ENCODE measurements at places on chromosomes 4 and X.

GRCh38 chrX:47578692-47579091 is 3.5 kb upstream of the TIMP1 start:
- DNase-seq = no peak

DNA sequence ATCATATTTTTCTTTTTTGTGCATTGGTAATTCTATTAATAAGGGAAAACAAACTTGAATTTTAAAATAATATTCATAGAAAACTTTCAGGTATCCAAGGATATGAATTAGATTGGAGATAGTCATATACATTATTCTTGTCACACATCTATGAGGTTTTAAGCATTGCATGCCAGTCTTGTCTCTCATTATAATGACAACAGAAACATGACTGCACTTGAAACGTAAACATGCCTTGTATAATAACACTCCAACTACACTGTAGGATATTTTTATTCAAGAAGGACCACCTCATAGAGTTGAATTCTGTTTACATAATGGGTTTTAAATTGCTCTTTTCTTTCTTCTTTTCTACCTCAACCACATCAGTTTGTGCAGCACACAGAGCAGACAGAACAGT is 104.5 kb downstream of the DCAF8L2 start:
- DNase-seq = no peak

- DNase-seq = no peak
These were observed 30.6 kb upstream of the IL9R start for GRCh38 chrX:155966876-155967275.

DNA sequence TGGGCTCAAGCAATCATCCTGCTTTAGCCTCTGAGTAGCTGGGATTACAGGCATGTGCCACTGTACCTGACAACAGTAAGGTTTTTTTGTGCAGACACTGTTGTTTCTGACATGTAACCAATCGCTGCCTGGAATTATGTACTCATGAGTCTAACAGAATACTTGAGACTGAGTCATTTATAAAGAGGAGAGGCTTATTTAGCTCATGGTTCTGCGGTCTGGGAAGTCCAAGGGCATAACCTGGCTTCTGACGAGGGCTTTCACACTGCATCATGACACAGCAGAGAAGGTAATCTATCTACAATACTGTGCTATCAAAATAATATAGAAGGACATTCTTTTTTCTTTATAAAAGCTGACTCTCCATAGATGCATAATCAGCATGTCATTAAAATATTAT is 115.5 kb upstream of the STOX2 start:
- no peak for DNase-seq

- no peak for DNase-seq
These were observed 262.8 kb upstream of the VCX start for GRCh38 chrX:7580127-7580526.

DNA sequence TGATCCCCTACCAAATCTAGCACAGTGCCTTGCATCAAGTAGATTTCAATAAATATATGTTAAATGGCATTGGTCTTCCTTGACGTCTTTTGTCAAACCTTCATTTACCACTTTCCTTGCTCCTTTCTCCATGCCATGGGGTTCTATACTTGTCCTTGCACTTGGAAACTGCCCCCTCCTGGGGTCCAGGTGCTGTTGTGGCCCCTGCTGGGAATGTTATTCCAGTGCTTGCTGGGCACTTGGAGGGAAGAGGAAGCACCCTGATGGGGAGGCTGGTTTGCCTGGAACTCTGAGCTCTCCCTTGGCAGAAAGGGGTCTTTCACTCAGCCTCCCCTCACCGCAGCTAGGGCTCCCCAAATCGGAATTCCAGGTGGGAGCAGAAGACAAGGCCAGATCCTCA is 18.9 kb downstream of the ZNF275 start:
- no peak for DNase-seq

DNA sequence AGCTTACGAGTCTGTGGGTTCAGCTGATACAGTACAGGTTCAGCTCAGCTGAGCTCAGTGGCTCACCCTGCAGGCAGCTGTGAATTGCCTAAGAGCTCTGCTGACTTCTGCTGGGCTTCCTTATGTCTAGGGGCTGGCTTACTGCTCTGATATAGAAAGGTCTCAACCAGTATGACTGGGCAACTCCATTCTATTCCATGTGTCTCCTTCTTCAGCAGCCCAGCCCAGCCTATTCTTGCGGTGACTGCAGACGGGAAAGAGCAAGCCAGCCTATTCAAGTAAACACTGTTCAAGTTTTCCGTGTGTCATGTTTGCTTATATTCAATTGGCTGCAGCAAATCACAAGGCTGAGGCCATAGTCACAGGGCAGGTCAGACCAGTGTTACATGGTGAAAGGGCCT is 615.4 kb upstream of the ZFP42 start:
- no peak for DNase-seq

- no peak for DNase-seq
These were observed 23.8 kb downstream of the MSL3 start for GRCh38 chrX:11781734-11782370.

DNA sequence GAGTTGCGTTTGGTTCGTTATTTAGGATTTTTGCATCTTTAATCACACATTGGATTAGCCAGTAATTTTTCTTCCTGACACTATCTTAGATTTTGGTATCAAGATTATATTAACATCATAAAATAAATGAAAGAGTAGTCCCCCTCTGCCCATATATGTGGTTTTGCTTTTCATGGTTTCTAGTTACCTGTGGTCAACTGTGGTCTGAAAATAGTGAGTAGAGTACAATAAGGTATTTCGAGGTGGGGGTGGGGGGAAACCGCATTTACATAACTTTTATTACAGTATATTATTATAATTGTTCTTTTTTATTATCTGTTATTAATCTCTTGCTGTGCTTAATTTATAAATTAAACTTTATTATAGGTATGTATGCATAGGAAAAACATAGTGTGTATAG is 152.4 kb downstream of the STIM2 start:
- DNase-seq = no peak

DNA sequence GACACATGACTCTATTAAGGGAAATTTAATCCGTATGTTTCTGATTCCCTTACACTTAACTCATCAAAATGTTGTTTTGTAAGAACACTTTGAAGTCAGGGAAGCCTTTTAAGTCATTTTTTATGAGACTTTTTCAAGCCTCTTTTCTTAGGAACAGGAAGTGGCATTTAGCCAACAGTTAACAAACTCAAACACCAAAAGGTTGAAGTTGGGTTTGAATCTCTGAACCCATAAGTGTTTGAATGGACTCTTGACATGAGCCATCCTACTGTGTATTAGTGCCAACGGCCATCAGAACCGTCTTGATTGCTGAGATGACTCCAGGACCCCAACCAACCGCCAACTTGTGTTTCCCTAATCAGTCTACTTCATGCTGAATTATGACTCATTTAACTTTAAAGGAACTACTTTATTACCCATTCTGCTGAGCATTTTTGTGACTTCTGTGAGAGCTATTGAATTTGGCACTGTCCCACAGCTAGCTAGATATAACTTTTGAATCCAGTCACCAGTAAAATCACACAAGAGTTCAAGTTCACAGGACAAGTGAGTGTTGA is 209.1 kb upstream of the FAT1 start:
- DNase-seq = no peak

DNA sequence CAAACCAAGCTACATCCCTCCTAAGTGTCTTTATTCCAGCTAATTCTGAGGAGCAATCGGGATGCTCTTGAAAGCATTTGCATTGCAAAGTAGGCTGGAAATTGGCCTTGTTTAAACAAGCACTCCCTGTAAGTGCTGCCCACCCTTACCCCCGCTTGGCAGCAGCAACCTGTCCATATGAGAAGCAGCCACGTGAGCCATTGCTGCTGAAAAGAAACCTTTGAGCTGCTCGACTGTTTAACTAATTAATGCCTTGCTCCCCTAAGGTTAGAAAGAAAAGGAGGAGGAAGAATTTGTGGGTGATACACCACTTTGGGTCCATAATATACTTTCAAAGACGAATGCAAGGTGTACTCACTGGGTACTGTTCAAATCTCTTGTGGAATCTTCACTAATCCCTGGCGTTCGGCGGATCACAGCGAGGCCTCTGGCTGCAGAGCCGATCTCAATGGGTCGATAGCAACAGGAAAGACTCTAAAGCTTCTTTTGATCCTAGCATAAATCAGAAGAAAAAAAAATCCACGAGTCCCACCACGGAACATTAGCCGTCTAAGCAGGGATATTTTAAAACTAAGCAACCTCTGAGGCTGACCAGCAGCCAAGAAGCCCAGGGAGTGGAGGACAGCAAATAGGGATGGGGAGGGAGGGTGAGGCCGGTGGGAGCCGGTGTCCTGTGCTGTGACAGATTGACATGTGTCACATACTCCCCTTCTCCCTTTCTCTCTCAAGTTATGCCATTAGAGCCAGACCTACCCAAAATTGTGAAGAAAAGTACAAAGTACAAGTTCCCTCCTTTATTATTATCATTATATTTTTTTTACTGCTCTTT is 37.2 kb upstream of the MGST2 start:
- DNase-seq = no peak

DNA sequence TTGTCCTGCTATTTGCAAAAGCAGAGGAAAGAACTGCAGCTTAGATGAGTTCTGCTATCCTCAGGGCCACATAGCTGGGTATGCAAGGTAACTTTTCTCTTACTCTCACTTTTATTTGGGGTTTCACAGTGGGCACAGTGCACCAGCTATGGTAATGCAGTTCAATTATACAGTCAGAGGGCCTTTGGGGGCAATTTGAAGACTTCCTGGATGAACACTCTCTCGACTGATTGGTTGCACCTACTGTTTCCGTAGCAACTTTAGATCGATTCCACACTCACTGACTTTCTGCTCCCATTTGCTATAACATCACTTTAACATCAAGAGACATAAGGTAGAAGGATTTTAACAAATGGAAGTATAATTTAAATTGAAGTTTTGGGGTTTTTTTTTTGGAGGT is 128.6 kb downstream of the SLC39A8 start:
- DNase-seq = no peak

DNA sequence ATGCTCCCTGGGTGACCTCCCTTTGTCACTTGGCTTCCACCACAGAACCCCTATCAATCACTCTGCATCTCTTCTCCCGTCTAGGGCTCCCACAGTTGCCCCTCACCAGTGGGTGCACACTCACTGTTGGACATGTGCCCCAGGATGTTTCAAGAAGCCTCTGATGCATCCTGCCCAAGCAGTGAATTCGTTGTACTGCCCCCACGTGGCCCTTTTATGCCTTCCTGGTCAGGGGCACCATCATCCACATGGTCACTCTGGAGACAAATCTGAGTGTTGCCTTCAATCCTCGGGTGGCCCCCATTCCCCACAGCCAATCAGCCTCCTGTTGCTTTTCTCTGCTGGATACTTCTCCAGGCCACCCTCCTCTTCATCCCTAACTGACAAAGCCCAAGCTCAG is 12.2 kb downstream of the ITIH6 start:
- DNase-seq = no peak

- no peak for DNase-seq
These were observed 116.5 kb upstream of the NAP1L5 start for GRCh38 chr4:88814043-88814617.

GRCh38 chrX:50613846-50614245 is 143.2 kb upstream of the DGKK start:
- DNase-seq = no peak

GRCh38 chr4:159791334-159791733 is 688.5 kb downstream of the RAPGEF2 start:
- no peak for DNase-seq

DNA sequence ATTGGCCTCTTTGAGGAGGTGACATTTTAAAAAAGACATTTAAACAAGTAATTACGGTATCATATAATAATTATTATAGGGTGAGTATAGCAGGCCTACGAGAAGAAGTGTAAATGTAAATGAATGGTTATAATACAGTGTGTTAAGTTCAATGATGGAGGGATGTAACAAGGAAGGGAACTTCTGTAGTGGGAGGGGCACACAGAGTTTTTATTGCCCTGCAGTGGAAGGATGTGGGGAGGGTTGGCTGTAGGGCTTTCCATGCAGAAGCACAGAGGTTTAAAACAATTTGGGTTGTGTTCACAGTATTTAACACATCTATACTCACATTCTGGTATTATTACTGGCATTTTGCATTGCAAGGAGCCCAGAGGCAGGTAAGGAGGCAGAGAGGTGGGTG is 41.1 kb downstream of the AFF1 start:
- DNase-seq = no peak

- DNase-seq = no peak
These were observed 77.8 kb upstream of the HELT start for GRCh38 chr4:184940500-184940899.

DNA sequence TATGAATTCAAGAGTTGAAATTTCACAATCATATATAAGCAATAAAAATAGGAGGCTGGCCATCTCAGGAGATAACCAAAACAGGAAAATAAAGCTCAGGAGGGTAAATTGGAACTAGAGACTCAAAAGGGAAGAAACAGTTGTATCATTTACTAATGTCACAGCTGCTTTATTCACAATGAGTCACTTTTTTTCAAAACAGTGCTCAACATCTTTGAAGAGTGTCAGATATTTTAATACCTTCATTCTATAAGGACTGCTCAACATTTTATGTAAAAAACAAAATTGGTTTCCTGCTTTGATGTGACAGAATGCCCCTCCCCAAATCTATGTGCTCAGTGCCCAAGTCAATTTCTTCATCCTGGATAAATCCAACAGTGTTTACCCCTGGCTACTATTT is 97.7 kb downstream of the DDX60 start:
- DNase-seq = no peak

DNA sequence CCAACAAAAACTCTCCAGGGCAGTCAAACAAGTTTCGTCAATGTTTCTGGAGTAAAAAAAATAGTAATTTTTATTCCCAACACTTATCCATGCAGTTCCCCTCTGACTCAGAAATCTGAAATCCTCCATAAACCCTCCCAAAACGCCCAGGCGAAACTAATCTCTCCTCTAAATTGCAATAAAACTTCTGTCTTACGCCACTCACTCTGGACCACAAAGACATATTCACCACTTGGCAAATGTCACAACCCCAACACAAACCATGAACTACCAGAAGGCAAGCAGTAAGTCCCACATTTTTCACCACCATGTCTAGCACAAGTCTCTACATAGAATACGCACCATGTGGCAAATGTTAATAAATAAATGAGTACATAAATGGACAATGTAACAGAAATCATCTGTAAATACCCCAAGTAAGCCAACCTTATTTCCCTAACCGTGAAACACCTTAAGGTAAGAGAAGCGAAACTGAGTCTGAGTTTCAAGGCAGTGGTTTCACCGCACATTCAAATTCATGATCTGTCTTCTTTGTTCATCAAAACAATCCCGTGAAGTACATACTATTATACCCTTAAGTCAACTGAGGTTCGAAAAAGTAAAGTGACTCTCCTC is 1.6 kb downstream of the PAPSS1 start:
- no peak for DNase-seq

DNA sequence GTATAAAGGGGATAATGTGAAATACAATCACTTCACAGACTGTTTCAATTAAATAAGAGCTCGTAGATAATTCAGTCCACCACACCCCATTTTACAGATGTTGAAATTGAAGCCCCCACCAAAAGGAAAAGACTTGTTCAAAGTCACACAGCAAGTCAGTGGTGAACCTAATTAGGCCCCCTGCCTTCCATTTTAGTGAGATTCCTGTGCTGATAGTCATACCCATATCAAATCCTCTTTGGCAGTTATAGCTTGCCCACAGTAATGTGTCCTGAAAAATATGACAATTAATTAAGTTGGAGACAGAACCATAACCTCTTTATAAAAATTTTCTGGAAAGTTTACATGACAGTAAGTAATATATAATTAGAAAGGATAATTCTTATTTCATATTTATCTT is 58.0 kb downstream of the AR start:
- no peak for DNase-seq

GRCh38 chr4:30790123-30790522 is 70.0 kb downstream of the PCDH7 start:
- DNase-seq = no peak
